ENCODE measurements at places on chromosomes 7 and 10. TPM values are rescaled to one million over a fixed set of nuclear protein-coding genes. Genes with fewer than 3 reads are reported as not detected.

The SRRM3 gene
- 3.8 TPM for polyA plus RNA-seq

The CTNNA3 gene
- polyA plus RNA-seq = not detected

The CLDN3 gene
- 0.62 TPM for polyA plus RNA-seq

The MMP21 gene
- polyA plus RNA-seq = not detected

The ZNF33B gene
- 11.5 TPM for polyA plus RNA-seq

The PCLO gene
- 0.31 TPM for polyA plus RNA-seq

The AKR1E2 gene
- 1.9 TPM for polyA plus RNA-seq

The VIPR2 gene
- 1.6 TPM for polyA plus RNA-seq

The NPFFR1 gene
- 0.05 TPM for polyA plus RNA-seq

The NUTM2B gene
- 0.61 TPM for polyA plus RNA-seq

The NODAL gene
- not detected for polyA plus RNA-seq

The CPA4 gene
- not detected for polyA plus RNA-seq

The GIMAP1 gene
- polyA plus RNA-seq = 2.3 TPM

The PAPOLB gene
- polyA plus RNA-seq = not detected

The NEBL gene
- 4.9 TPM for polyA plus RNA-seq

The ZNF679 gene
- polyA plus RNA-seq = not detected

The CYP3A7 gene
- polyA plus RNA-seq = not detected

The SH2B2 gene
- polyA plus RNA-seq = 2.6 TPM

The LIPJ gene
- not detected for polyA plus RNA-seq

The TMEM273 gene
- 6.3 TPM for polyA plus RNA-seq

The CYP2C18 gene
- 3.6 TPM for polyA plus RNA-seq

The ZNF503 gene
- 10.5 TPM for polyA plus RNA-seq
